ENCODE measurements at places on chromosomes 1 and 21. TPM values are rescaled to one million over a fixed set of nuclear protein-coding genes. Genes with fewer than 3 reads are reported as not detected.

DNA sequence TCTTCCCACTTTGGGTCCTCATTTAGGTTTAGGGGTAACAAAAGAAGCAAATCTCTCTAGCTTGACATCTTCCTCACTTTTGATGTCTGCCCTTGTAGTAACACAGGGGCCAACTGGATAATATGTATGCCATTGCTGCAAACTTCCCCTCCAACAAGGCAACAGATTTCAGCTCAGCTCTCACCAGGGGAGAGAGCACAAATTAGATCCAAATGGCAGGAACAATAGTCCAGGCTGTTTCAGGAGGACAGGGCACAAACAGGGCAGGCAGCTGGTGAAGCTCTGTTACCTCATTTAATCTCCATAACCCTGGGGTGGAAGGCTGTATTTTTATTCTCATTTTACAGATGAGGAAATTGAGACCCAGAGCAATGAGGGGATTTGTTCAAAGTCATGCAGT lies 4.3 kb upstream of the PIK3R3 start:
- no peaks in the 10 kb centered on the region for H3K27me3 ChIP-seq
- no peak overlapping the region for H3K27ac ChIP-seq
- no peak for DNase-seq
- peaks cover 21% of the 10 kb centered on the region for H3K4me1 ChIP-seq
- no peaks in the 10 kb centered on the region for H3K36me3 ChIP-seq

DNA sequence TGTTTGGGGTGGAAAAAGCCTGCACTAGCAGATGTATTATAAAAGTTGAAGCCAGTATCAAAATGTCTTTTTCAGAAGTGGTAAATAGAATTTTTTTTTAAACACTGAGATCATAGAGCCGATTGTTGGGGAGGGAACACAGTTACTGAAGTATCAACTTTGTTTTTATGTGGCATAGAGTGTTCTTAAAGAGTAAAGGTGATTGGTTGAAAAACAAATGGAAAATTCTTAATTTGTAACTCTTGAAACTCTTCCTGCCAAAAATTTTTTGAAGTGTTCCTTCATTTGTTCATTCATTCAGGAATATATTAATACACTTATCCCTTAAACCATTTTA lies 83.3 kb downstream of the DISP1 start:
- no peak overlapping the region for H3K27ac ChIP-seq
- H3K4me1 ChIP-seq = no peaks in the 10 kb centered on the region
- H3K36me3 ChIP-seq = no peaks in the 10 kb centered on the region
- peak overlapping the region; percentile 13 for H3K4me3 ChIP-seq

Gene SYDE2
- 4.7 TPM for total RNA-seq

GRCh38 chr1:236282425-236282716 lies 613 bp upstream of the ERO1B start:
- H3K27ac ChIP-seq = peak overlapping the region; percentile 42
- no peaks in the 10 kb centered on the region for H3K36me3 ChIP-seq
- H3K27me3 ChIP-seq = no peaks in the 10 kb centered on the region
- peak overlapping the region; percentile 92 for H3K4me3 ChIP-seq

DNA sequence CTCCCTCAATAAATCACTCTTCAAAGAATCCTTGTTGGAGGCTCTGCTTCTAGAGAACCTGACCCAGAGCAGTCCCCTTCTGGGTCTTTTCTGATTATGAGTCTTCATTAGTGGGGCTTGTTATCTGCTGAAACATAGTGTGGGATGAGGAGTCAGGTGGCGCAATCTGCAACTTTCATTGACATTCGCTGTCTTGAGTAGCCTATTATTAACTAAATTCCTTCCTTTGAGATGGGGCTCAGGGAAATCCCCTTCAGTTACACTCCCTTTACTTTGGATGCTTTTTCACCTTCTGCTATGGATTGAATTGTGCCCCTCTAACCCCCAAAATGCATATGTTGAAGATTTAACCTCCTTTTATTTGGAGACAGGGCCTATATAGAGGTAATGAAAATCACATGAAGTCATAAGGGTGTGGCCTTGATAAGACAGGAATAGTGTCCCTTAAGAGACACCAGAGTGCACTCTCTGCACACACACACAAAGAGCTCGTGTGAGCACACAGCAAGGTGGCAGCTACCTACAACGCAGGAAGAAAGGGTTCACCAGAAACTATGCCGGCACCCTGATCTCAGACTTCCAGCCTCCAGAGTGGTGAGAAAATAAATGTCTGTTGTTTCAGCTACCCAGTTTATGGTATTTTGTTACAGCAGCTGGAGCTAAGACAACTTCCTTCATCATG lies 19.5 kb downstream of the DIO1 start:
- H3K27me3 ChIP-seq = no peaks in the 10 kb centered on the region
- H3K27ac ChIP-seq = no peak overlapping the region
- no peak for DNase-seq
- no peak overlapping the region for H3K4me3 ChIP-seq
- H3K4me1 ChIP-seq = no peaks in the 10 kb centered on the region

Gene FCRL4
- not detected for total RNA-seq

GRCh38 chr21:38989745-38990423 lies 184.2 kb downstream of the ETS2 start:
- no peak overlapping the region for H3K4me3 ChIP-seq
- peak overlapping the region; percentile 66 for H3K27ac ChIP-seq
- DNase-seq = no peak
- no peaks in the 10 kb centered on the region for H3K27me3 ChIP-seq
- peaks cover 91% of the 10 kb centered on the region for H3K4me1 ChIP-seq

DNA sequence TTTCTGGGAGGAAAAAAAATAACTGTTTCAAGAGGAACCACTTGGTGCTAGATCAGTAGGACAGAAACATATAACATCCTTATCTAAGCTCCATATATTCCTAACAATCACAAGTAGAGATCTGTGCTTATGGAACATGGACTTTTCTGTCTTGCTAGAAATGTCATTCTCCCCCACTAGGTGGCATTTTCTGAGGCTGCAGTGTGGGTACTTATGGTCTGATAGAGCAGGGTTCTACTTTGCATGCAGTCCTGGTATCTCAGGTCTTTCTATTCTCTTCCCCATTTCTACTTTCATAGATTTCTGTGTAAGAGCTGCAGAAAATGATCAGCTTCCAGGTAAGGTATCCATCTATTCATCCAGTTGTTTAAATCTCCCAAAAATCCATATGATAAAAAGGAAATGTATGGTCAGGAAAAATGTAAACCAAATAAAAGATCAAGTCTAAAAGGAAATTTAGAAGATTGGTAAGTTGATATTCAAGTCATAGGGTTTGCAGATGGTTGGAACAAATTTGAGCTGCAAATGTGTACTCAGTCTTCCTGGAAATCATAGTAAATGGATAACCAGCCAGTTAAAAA lies 1.5 kb downstream of the ZNF684 start:
- DNase-seq = no peak
- no peak overlapping the region for H3K27ac ChIP-seq
- no peak overlapping the region for H3K4me3 ChIP-seq

- H3K27ac ChIP-seq = peak overlapping the region; percentile 96
- peaks cover 81% of the 10 kb centered on the region for H3K4me1 ChIP-seq
- no peaks in the 10 kb centered on the region for H3K27me3 ChIP-seq
- H3K4me3 ChIP-seq = peak overlapping the region; percentile 17
Observed at GRCh38 chr1:223716302-223716862, 4.0 kb downstream of the CAPN2 start.

DNA sequence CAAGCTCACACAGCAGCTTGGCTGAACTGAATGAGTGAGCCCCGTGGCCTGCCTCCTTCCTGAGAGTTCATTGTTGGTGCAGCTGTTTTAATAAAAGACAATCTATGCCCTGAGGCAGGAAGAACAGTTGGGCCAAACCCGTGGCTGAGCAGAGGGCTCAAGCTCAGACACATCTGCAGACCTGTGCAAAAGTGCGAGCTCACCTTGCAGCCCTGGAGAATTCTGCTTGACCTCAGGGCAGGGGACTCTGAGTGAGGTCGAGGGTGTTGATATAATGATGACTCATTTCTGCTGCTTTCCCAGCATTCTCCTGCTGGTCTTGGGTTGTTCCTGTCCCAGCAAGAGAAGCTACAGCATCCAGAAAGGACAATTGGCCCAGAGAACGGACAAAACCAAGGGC lies 61.0 kb downstream of the ATP5PO start:
- no peaks in the 10 kb centered on the region for H3K27me3 ChIP-seq
- DNase-seq = no peak
- peaks cover 26% of the 10 kb centered on the region for H3K4me1 ChIP-seq
- no peak overlapping the region for H3K27ac ChIP-seq
- no peak overlapping the region for H3K4me3 ChIP-seq
